B cell (primary cell): ENCODE measurements at places on chromosomes 5 and 9.

GRCh38 chr5:171365351-171365750, 22.3 kb upstream of the NPM1 start:
- DNase-seq, result no peak

DNA sequence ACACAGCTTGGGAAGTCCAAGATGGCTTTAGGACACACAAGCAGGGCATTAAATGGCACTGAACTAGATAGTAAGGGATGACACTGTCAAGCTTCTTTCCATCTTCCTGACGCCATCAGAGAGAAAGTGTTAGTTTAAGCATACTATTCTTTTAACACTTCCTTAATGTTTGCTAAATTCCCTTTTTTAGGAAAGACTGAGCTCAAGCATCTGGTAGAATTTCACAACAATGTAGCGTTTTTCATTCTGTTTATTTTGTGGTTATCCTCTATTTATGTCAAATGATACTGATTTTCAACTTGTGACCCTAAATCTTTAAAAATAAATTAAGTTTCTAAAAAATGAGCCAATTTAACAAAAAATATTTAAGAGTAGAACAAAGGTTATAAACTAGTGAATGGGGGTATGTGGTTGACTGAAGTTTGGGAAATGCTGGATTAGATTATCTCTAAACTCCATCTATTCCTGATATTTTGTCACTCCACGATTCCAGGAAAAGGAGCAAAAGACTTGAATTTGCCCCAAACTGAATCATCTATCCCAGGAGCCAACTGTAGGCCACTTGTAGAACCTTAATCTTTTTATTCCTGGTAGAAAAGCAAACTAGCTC, 147.4 kb upstream of the KLF9 start:
- no peak for DNase-seq

GRCh38 chr5:51487952-51488351, 104.7 kb downstream of the ISL1 start:
- DNase-seq, result no peak

DNA sequence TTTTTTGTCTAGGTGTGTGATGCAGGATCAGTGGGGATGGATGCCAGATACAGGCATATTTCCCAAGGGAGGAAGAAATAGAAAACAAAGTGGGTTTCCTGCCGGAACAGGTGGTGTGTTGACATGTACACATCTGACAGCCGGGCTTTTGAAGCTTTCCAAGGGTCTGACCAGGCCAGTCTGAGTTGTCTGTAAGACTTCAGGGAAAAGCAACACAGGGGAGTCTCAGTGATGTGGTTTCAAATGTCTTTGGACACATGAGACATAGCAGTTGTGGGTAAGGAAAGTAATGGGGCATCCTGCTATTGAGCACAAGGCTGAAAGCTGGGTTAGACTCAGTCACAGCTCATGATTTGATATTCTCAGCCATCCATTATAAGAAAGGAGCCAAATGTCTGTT, 274.9 kb downstream of the PIK3R1 start:
- DNase-seq, result no peak

DNA sequence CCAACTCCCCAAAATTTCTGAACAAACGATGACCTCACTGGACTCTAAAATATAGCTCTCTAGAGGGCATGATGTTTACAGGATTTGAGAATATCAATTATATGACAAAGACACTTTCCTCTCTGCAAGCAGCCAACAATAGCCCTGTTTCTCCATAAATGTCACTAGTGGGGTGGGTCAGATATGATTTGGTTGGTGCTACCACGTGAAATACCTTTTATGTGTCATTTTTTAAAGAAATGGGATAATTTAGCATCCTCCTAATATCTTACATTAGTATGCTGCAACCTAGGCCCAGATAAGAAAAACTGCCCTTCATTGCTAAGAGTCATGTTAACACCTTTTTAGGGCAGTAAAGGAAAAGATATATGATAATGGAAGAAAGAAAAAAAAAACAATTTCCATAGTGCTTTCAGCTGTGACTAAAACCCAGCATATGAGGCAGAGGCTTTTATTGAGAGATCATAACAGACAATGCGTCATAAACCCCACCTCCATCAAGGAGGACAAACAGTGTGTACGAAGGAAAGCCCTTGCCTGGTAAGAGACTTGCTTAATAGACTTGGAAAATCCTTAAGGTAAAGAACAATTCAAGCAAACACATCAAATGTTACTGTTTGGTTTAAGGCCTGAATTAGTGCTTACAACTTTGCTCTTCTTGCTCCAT, 372.4 kb upstream of the PAPPA start:
- DNase-seq, result no peak

GRCh38 chr5:169125571-169125970, 175.4 kb downstream of the SLIT3 start:
- no peak for DNase-seq

GRCh38 chr5:139692679-139693308, 44.6 kb downstream of the CXXC5 start:
- no peak for DNase-seq

- no peak for DNase-seq
Measured at GRCh38 chr5:113065626-113066025, 89.0 kb downstream of the DCP2 start.
